Panc1 (cell line): ENCODE measurements at places on chromosomes 11 and 22. TPM values are rescaled to one million over a fixed set of nuclear protein-coding genes. Genes with fewer than 3 reads are reported as not detected.
A peak's percentile ranks its signal among the peaks of the same experiment; 100 is the strongest.

- no peak for DNase-seq
Measured at GRCh38 chr11:10900681-10901415, 43.0 kb upstream of the ZBED5 start.

DNA sequence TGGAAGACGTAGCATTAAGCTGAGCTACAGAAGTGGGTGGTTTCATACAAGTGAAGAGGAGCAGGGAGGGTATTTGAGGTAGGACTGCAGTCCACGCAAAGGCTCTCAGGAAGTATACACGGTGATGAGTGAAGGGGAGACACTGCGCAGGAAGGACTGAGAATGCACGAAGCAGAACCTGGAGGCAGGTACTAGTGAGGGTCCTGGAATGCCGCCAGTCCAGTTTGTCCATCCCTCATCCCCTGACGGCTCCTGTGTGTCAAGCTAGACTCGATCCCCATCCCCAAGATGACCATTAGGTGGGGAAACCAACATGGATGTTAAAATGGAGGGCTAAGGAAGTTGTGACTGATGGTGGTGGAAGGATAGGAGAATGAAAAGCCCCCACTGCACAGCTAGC lies 23.8 kb downstream of the ART5 start:
- DNase-seq: no peak

GRCh38 chr22:49810363-49811019 lies 17.2 kb downstream of the BRD1 start:
- no peak for DNase-seq

GRCh38 chr22:40199223-40199622 lies 21.5 kb downstream of the TNRC6B start:
- no peak for DNase-seq

- DNase-seq: no peak
Measured at GRCh38 chr11:10462746-10463300, 7.8 kb downstream of the AMPD3 start.

GRCh38 chr11:66973956-66974580 lies 1.0 kb upstream of the C11orf86 start:
- no peak for DNase-seq

- DNase-seq: no peak
Measured at GRCh38 chr11:57567515-57568329, at the start of gene UBE2L6. UBE2L6 (minus strand) TSS chr11:57567672; CDS start chr11:57567611, 61 bp downstream.

DNA sequence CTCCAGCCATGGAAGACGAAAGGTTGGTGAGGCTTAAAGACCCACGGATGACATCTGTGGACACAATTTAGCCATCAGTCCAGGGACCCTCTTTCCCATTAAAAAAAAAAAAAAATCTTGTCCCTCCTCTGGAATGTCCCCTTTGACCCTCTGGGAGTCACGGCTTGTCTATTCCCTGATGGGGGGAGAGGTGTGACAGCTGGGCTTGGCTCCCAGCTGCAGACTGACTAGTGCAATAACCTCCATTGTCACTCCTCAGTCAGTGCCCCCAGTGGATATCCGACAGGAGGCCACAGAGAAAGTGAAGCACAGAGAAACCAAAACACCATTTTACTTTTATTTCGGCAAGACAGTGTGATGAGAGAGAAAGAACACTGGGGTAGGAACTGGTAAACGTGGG lies 2.7 kb upstream of the VSIG2 start:
- no peak for DNase-seq

- peak; percentile 51 for DNase-seq
Measured at GRCh38 chr11:128582496-128583366, 4.6 kb downstream of the ETS1 start.

GRCh38 chr11:62921201-62921572 lies at the start of gene CHRM1:
CHRM1 (minus strand) TSS chr11:62921363; CDS start chr11:62911100, 10,263 bp downstream.
- no peak for DNase-seq

- DNase-seq: no peak
Measured at GRCh38 chr11:56533054-56533740, 9.9 kb downstream of the OR5M11 start.

The HTR3B gene
- not detected for total RNA-seq
